ENCODE measurements at places on chromosomes 12 and 14.
A peak's percentile ranks its signal among the peaks of the same experiment; 100 is the strongest.

GRCh38 chr14:56998728-56999127, 188.4 kb upstream of the OTX2 start:
- peak; percentile 30 for DNase-seq

- DNase-seq = no peak
Observed at GRCh38 chr12:117240081-117240755, 49.9 kb upstream of the FBXO21 start.

DNA sequence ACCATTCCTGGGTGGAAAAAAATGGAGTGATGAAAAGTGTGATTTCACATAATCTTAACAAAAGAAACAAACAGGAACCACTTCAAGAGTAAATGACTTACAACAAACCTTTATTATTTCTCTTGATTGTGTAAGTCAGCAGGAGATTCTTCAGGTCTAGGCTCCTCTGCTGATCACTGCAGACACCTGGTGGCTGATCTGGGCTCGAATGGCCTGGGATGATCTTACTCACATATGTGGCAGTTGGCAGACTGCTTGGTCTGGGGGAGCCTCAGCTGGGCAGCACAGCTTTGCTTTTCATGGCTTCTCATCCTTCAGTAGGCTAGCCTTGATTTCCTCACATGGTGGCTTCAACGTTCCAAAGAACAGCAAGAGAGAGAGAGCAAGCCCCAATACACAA, 215.4 kb upstream of the PRICKLE1 start:
- DNase-seq = no peak

- no peak for DNase-seq
Observed at GRCh38 chr12:60760965-60761364, 1165.1 kb downstream of the SLC16A7 start.

DNA sequence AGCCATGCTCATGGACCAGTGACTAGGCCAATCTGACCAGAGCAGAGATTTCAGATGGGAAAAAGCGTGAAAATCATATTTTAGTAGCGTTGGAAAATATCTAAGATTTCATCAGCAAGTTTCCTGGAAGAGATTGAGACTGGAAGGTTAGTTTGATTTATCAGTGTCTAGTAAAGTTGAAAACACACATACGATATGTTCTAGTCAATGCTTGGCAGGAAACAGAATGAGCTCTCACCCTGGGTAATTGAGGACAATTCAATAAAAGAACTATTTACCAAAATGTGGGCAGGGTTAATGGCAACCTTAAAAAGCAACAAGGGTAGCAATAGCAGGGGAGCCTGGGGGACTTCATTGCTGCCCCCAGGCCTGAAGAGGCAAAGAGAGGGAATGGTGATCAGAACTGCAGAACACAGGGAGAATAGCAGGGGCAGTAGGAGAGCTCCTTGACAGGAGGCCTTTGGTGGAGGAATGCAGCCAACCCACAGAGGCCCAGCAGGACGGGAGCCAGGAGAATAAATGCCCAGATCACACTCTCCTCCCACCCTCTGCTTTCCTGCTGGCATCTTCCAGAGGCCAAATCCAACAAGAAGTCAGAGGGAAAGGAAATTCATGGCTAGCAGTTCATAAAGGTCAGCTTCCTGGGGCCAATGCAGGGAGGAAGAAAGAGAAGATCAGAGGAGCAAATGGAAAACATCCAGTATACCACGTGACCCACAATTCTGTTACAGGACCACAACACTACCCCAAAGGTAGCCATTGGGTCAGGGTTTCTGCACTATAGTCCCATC, 27.6 kb upstream of the LRP6 start:
- no peak for DNase-seq

DNA sequence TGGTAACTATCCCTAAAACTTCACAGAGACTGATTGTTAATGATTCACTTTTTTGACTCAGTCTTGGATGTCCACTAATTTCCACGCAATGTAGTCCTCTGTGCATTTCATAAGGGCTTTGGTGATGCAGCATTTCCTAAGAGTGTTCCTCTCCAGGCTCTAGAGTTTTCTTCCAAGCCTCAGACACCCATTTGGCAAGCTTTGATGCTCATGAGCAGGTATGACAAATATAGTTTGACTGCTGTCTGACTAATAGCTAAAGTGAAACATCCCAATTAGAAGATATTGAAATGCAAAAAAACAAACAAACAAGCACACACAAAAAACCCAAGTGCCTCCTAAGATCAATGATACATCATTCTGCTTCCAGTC, 1.5 kb upstream of the VAMP1 start:
- DNase-seq = no peak

GRCh38 chr12:88453323-88453722, 126.9 kb downstream of the KITLG start:
- DNase-seq = peak; percentile 48

DNA sequence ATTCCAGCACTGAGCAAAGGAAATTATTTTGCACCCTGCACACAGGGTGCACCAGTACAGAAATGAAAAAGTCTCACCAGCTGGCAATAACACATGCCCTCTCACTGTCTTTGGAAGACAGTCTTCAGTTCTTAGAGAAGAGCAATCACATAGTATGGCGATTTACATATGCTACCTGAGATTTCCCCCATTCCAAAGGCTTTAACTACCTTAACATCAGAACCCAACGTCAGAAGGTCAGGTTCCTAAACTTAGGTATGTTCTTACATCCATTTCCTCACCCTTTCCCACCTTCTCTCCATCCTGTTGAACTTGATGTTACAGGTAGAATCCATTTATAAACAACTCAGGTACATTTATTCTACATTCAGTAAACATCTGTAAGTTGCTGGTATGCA, 167.8 kb downstream of the PAWR start:
- DNase-seq = no peak

GRCh38 chr12:92047393-92047826, 98.2 kb downstream of the BTG1 start:
- DNase-seq = no peak

GRCh38 chr12:47903927-47904712, 674 bp downstream of the VDR start:
- no peak for DNase-seq

GRCh38 chr14:50835280-50835679, 4.3 kb upstream of the NIN start:
- DNase-seq = no peak

- no peak for DNase-seq
Observed at GRCh38 chr12:123861392-123861791, 99.3 kb downstream of the DNAH10 start.

DNA sequence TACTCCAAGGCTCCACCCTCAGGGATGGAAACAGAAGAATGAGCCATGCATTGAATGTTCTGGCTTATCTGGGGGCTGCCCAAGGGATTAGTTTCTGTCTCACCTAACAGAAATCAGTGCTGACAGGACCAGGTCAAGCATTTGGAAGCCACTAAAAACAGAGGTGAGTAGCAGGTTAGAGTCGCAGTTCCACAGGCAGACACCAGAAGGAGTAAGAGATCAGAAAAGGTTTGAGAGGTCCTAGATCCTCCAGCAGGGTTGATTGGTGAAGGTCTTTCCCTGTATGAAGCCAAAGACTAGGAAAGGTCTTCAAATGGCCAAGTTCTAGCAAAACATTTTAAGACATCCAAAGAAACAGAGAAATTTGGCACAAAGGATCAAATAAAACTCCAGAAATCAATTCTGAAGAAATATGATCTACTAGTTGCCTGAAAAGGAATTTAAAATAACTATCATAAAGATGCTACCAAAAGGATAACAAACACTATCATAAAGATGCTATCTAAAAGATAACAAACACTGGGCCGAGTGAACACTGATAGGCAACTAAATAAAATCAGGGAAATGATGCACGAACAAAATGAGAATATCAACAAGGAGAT, 19.5 kb upstream of the TTC9 start:
- DNase-seq = peak; percentile 30

- DNase-seq = no peak
Observed at GRCh38 chr14:71594821-71595220, 337.4 kb upstream of the RGS6 start.

DNA sequence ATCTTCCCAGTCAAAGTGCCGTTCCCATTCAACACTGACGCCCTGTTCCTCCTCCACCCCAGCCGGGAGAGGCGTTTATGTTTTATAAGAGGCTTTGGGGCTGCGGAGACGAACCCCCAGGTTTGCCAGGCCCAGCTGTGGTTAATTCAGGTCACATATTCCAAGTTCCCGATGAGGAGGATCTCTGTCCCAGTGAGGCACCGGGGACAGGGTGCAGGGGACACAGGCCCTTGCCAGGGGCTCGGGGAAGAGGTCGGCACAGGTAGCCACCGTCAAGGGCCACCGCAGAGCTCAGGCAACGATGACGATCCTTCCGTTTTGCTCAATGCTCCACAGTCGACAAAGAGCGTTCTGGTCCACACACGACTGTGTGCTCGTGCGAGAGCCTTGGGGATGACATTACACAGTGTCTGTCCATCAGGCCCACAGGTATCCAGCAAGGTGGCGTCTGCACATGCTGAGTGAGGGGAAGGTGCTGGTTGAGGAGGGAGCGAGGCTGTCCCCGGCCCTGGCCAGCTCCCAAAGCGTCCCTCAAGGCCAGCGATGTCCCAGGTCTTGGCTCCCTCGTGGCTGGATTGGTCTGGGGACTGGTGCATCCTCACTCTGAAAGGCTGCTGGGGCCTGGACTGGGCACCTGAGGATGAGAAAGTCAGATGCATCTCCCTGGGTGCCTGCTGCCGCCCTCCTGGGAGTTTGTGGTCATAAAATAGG, 189.2 kb upstream of the C14orf180 start:
- DNase-seq = no peak

DNA sequence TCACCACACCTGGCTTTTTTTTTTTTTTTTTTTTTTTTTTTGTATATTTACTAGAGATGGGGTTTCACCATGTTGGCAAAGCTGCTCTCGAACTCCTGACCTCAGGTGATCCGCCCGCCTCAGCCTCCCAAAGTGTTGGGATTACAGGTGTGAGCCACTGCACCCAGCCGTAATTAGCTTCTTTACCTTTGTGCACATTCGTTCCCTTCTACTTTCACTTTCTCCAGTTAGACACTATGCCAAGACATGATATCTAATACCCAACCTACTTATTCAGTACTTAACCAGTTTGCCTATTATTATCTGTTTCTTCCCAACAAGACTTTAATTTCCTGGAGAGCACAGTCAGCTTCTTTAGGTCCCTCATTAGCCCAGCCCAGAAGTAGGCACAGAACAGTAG, 5.3 kb downstream of the STYK1 start:
- DNase-seq = no peak

DNA sequence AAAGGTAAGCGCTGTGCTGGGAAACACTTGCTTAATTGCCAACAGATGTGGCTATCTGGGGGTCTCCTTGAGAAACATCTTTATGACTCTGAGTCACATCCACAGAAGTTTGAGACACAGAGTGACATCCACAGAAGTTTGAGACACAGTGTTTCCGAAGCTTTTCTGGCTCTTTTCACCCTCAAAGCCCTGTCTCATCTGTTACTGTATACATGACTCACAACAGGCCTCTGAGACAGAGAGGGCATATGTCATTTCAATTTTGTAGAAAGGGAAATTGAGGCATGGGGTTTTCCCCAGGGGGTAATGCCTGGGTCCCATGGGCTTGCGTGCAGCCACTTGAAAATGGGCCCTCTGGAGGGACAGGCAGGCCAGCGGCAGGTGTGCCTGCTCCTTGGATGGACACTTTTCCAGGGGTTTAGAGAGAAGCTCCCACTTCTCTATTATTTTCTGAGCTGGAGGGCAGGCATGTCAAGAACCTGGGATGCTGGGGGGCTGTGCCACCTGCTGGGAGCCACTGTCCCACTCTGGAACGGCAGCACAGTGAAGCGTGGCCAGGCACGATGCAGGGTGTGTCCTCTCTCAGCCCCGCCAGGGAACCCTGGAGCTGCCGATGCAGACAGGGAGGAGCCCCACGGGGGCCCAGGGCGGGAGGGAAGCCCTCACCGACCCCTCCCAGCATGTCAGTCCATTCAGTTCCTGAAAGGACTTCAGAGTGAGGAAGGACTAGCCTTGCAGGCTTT, 111.3 kb upstream of the FKBP4 start:
- no peak for DNase-seq

DNA sequence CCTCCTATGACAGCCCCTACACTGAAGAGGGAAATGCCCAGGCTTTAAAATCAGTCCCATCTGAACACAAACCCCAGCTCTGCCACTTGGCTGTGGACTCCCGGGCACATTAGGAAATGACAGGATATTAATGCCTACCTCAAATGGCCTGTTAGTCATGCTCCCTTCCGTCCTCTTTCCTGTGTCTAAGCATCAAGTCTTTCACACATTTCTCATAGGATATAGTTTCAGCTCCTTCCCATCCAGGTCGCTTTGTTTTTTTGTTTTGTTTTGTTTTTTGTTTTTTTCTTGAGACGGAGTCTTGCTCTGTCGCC, 16.1 kb downstream of the PLEK2 start:
- DNase-seq = no peak

DNA sequence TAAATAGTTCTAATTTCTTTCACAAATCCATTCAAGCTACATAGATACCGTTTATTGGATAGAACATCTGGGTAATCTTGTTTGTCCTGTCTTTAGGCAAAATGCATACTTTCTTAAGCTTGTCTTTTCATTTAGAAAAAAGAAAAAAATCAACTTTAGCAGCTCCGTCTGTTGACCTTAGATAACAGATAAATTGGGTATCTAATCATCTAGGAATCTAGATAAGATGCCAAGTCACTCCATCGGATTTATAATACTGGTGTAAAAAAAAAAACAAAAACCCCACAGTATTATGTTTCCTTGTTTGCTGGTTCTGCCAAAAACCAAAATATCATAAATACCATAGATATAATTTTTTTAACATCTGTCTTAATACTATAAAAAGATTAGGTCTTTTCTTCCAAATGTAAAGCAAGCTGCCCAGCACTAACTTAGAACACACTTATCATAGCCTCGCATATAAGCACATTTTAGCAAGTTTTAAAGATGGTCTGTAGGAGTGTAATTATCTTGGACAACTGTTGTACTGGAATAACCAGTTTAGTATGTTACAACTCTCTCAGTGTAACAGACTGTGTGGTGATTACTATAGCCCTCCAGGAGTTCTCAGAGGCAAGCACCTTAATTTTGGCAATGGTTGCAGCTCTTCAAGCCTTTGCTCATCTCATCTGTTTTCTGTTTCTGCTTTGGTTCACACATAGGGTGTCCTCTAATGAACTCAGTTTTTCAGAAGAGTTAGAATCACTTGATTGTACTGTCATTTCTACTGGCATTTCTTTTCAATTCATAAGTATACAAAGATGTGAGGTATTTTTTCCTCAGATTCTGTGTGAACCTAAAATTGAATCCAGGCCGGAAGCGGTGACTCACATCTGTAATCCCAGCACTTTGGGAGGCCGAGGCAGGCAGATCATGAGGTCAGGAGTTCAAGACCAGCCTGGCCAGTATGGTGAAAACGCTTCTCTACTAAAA, 83.1 kb downstream of the ANO6 start:
- DNase-seq = no peak

DNA sequence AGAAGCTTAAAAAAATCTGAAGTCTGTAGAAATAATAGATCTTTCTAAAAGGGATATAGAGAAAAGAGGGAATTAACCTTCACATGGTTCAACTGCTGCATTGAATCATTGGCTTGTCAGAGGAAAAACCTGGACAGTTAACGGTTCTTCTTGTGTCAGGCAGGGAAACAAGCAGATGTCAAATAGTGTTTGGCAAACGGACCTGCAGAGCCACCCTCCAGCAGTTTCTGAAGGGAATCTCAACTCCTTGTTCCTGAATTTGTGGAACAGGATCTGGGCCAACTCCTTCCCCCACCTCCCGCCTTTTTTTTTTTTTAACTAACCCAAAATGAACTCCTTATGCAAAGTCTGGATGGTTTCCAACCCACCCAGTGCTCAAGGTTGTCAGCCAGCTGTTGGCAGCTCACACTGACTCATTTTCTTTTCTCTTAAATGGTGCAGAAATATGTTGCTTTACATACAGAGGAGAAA, 187.3 kb downstream of the CAND1 start:
- DNase-seq = peak; percentile 59

Data from retinal pigment epithelial cell (primary cell).